ENCODE measurements at places on chromosomes 7 and 10.
A peak's percentile ranks its signal among the peaks of the same experiment; 100 is the strongest.

DNA sequence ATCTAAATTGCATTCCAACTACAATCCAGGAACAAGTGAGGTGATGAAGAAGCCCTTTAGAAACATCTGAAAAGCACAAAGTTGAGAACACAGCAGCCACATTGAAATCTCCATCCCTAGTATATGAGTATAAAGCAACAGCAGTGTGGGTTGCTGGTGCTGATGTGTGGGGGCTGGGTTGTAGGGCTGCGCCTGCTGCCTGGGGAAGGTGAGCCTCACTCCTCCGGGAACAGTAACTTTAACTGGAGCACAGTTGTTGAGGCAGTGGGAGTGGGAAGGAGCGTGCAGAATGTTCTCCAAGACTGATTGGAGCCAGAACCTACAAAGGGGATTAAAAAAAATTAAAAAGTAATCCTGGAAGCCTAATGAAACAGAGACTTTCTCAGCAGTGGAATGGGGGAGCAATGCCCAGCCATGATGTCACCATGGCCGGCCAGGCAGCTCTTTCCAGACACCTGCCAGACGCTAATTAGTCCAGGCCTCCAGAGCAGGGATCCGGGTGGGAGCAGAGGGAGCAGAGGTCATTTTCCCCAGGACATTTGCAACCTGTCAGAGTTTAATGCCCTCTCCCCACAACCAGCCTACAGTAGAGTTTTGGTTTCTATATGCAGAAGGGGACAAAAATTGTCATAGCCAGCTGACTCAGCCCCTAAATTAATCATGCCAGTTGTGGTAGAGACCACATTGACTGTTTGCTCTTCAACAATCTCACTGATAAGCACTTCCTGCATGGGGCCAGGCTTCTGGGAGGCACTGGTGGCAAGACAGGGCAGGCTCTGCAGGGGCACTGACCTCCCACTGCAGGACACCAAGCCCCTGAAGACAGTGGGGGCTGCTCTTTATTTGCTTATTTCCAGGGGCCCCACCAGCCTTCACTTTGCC lies 133.0 kb upstream of the ZNF32 start:
- DNase-seq: no peak

DNA sequence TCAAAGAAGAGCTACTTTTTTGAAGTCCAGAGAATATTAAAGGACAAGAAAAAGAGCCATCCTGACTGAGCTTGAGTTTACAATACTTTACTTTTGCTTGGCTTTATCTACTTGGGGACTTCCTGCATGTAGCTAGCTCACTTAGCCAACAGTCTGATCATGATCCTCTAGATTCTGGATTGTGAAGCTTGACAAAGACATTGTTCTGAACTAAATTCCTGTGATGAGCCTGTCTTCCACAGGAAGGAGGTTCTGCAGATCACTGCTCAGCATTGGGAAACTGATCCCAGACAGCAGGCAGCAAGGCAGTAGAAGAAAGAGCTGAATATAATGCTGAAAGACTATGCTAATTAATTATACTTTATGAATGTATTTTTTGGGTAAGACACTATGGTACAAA lies 296.4 kb downstream of the DGKB start:
- no peak for DNase-seq

GRCh38 chr7:149385195-149385950 lies 75.5 kb downstream of the ZNF777 start:
- no peak for DNase-seq

- DNase-seq: no peak
Measured at GRCh38 chr10:62597226-62597625, 207.3 kb upstream of the ADO start.

GRCh38 chr7:106720641-106721040 lies 59.7 kb upstream of the CCDC71L start:
- peak; percentile 16 for DNase-seq

DNA sequence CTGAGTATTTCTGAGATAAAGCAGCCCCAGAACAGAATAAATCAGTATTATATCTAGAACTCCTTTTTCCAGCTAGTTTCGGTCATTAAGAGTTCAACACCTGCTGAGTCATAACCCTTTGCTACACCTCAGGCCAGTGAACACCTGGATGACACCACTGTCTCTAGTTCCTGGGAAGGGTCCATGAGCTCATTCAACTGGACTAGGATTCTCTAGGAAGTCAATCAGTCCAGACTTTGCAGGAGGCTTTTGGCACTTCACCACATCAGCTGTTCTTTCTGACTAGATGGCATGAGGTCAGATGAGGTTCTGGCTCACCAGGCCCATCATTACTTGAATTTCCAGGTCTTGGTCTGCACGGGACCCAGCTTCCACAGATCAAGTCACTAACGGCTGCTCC lies 11.7 kb downstream of the SLC39A12 start:
- no peak for DNase-seq

- no peak for DNase-seq
Measured at GRCh38 chr10:132102717-132103110, 37.0 kb downstream of the JAKMIP3 start.

- DNase-seq: no peak
Measured at GRCh38 chr7:129883151-129883550, 69.6 kb downstream of the UBE2H start.

- DNase-seq: no peak
Measured at GRCh38 chr7:11191574-11192220, 218.0 kb downstream of the PHF14 start.

DNA sequence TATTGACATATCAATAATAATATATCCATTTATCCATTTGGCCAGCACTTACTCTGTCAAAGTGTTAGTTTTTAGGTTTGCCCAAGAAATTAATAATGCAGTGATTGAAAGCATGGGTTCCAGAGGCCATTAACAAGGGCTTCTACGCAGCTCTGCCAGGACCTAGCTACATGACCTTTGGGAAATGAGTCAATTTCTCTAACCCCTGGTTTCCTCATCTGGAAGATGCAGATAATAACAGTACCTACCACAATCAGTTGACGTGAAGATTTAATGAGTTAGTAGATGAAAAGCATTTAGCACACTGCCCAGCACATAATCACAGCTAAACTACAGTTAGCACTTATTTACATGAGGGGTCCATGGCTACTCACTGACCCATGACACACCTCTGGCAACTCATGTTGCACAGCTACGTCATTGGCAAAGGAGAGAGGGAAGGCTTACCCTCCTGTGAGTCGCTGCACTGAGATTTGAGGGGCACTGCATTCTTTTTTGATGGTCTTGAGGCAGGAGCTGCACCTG lies 263.7 kb downstream of the PLXNA4 start:
- DNase-seq: no peak

DNA sequence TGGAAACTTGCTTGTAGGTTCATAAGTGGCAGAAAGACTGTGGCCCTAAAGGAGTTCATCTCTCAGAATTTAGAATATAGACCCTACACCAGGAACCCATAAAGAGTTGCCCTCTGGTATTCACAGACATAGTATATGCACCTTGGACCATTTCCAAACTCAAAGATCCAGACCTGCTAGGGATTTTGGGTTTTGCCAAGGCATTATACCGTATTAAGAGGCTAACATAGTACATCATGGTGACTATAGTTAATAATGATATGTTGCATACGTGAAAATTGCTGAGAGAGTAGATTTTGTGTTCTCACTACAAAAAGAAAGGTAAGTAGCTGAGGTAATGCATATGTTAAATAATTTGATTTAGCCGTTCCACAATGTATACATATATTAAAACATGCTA lies 13.9 kb downstream of the IFIT3 start:
- no peak for DNase-seq

GRCh38 chr10:71631007-71631861 lies 88.3 kb downstream of the C10orf105 start:
- no peak for DNase-seq

DNA sequence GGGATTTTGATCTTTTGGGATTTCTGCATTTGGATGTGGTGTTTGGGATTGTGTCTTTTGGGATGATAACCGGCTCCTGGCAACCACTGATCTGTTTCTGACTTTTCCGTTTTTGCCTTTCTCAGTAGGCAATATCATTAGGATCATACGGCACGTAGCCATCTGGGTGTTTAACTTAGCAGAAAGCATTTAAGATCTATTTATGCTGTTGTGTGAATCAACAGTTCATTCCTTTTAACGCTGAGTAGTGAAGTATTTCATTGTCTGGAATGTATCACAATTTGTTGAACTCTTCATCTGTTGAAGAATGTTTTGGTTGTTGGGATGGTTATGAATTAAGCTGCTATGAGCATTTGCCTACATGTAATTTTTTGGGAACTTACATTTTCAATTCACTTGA lies 459.6 kb downstream of the SDK1 start:
- DNase-seq: no peak

GRCh38 chr10:773562-774161 lies 84.2 kb upstream of the DIP2C start:
- DNase-seq: no peak

DNA sequence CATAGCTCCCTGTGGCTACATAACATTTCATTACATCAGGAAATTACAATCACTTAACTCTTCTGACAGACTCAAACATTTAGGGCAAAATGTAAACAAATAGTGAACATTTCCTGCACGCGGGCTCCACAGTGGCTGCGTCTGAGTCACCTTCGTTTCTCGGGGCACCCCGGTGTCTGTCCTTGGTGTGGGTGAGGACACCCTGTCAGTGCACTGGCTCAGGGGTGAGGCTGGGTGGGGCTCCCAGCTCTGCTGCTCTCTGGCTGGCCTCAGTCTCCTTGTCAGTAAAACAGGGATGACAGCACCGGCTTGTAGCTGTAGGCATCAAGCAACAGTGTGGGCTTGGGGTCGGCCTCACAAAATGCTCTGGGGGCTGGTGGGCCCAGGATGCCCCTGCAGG lies 237.1 kb upstream of the SHH start:
- DNase-seq: no peak

DNA sequence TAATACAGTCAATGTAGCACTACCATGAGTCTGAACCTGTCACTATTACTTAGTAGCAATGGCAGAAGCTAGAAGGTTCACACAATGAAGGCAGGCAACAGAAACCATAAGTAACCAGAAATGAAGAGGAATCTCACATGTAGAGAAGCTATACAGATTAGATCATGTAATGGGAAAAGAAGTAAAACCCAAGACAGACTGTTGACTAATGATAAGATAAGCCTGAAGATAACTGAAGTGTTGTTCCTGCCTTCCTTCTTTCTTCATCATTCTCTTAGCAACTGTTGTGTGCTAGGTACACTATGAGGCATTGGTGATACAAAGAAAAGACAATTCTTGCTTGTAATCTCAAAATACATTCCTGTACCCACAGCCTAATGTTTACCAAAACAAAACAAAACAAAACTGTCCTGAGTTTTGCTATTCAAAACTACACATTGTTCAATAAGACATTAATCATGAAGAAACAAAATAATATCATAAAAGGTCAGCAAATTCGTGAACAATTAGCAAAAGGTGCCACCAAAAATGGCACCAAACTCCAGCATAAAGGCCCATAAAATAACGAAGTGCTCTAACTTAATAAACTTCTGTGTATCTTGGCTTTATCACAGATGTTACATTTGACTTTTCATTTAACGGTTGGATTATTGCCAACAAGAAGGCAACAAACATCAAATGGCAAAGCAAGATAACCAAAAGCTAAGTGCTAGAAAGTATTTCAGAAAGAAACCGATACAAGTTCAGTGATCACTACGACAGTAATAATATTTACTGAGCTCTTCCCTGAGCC lies 27.1 kb downstream of the ZNF800 start:
- no peak for DNase-seq

- DNase-seq: no peak
Measured at GRCh38 chr10:34495938-34496337, 319.2 kb downstream of the PARD3 start.

DNA sequence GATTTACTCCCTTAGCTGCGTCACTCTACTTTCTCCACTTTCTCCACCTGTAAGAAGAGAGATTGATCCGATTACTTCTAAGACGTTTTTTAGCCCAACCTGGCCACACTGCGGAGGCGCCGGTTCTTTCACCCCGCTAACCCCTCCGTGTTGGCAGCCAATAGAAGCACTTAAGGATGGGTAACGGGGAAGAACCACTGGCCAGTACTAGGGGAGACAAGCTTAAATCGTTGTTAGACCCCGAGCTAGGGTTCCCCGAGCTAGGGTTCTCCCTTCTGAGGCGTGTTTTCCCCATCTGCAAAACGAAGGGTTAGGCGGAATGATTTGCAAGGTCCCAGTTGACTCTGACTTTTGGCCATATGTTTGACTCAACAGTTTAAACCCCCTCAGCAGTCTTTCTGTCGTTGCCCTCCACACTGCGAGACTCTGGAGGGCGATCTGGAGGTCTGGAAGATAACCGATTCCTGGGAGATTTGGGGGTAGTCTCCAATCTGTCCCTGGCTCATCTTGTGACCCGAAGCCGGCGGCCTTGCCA lies 644 bp downstream of the UMAD1 start:
- peak; percentile 8 for DNase-seq

- DNase-seq: no peak
Measured at GRCh38 chr10:24162206-24162985, 46.5 kb upstream of the KIAA1217 start.

- no peak for DNase-seq
Measured at GRCh38 chr7:90766814-90767564, 170.9 kb downstream of the CDK14 start.

DNA sequence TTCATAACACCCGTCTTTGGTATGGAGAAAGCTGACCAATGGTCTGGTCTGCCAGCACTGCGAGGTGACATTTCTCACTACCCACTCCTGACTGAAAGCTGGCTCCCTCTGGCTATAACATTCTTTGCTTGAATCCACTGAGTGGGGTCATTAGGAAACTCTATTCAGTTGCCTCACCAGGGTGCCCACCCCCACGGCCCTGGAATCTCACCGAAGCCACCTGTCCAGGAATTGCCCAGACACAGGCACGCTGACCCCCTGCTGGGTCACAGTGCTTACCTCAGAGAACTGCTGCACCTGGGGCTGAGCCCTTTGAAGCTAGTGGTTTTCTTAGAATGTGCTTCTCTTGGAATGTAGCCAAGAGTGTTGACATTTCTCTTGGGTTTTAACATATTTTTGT lies 28.6 kb downstream of the HECW1 start:
- no peak for DNase-seq

GRCh38 chr10:84395581-84395980 lies 67.2 kb downstream of the CCSER2 start:
- no peak for DNase-seq

GRCh38 chr7:24659505-24659904 lies 86.3 kb downstream of the PALS2 start:
- no peak for DNase-seq

- no peak for DNase-seq
Measured at GRCh38 chr7:133186060-133186459, 66.8 kb upstream of the EXOC4 start.

DNA sequence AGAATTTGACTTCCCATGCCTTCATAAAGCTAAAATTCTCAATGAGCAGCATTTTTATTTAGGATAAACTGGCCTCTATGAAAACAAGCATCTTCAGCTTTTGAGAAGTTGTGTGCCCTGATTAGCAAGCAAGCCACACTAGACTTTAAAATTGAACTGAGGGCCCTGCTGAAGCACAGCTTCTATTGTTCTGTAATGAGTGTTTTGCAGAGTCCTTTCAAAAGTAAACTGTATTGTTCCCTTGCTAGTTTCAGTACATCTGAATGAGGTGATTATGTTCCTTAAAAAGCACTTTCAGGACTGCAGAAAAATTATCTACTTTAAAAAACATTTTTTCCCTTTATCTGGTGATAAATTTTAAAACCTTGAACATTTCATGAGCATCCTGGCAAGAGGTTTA lies 113.3 kb upstream of the PRPS1L1 start:
- DNase-seq: no peak

Measured in germinal center (tissue), 1 donor.